ENCODE measurements at places on chromosomes 2 and 18.

DNA sequence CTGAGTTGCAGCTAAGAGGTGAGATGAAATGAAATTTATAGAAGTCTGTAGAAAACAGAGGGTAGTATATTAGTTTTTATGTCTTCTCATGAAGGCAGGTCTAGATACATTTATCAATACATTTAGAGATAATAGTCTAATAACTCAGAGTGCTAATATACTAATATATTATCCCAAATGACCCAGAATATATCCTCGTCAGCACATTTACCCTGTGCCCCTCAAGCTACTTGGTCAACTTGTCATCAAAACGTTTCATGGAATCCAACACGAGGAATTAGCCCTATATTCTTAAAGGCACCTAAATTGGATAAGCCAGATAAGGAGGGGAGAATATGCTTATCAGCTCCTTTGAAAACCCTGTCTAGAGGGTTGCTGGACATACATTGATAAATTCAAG is 415.1 kb upstream of the LRRTM1 start:
- DNase-seq, result no peak

DNA sequence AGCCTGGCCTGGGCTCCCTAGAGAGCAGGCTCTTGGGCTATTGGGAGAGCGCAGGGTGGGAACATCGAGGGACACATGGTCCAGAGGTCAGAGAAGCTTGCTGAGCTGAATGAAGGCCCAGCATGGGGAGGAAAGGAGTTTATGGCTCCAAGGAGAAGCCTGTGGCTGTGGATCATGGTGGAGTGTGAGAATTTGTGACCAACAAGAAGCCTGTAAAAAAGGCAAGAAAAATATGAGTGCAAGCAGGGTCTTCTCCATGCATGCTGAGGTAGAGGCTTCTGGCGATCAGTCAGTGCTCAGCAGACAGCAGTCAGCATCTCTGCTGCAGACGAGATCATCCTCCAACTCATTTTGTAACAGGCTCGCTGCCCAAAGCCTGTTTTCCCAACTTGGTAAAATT is 1.3 kb upstream of the SCYGR3 start:
- DNase-seq, result no peak

- no peak for DNase-seq
These were observed 571.0 kb downstream of the TSN start for GRCh38 chr2:122326471-122326870.

DNA sequence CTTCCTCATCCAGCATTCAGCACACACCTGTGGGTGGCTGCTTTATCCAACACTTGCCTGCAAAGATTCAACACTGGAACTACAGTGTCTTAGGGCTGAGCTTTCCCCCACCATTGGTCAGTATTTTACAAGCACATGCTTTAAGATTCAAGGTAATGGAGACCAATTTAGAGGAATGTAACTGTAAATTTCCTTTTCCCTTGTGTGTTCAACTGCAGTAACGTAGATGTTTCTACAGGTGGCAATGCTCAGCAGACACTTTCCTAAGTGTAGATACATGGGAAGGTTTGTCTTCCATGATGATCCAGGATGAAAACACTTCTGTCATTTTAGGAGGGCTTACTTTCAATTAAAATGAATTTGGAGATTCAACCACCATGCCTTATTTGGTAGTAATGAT is 143.6 kb upstream of the PXDN start:
- DNase-seq, result no peak

DNA sequence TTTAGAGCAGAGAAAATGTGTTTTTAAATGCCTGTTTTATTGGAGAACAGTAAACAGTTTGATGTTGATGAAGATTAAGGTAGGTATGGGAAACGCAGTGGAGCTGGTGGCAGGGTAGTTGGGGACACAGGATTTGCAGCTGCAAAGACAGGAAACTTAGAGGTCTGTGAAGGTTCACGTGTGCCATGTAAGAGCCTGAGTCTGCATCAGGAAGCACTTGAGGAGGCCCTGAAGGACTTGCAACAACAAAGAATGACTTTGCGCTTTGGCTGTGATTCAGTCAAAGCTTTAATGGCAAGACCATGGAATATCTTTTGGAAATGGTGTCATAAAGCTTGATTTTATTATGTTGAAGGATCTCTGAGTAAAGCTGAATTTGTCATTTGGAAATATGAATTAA is 347.6 kb upstream of the KCNJ3 start:
- no peak for DNase-seq

- no peak for DNase-seq
These were observed 15.8 kb downstream of the PKDCC start for GRCh38 chr2:42063431-42064171.

GRCh38 chr2:102461188-102461587 is 11.8 kb upstream of the SLC9A4 start:
- no peak for DNase-seq

DNA sequence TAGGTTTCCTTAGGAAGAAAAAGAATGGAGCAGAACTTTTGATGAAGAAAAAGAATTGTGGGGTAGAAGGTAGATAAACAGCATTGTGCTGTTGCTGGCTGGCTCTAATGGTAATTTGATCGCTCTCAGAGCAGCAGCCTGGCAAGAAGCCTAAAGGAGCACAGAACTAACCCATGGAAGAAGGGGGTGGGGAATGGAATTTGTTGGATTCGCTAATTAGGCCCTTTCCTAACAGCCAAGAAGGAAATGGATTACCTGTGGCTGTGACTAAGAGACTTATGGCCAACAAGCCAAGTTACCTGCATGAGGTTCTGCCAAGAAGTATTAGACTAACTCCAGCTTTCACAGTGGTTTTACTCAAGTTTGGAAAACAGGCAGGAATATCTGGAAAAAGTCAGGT is 210.6 kb downstream of the IKZF2 start:
- peak; percentile 7 for DNase-seq

- DNase-seq, result peak; percentile 85
These were observed 30.1 kb upstream of the ZNF516 start for GRCh38 chr18:76524900-76525698.

DNA sequence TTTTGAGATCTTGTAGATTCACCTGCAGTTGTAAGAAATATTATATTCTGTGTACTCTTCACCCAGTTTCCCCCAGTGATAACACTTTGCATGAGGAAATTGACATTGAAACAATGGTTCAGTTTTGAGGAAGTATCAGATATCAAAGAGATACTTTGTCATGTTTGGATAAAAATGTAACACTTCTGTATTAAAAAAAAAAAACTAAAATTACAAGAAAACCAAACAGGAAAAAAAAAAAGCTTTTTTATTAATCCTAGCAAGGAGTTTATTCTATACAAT is 204.0 kb downstream of the ARL4C start:
- DNase-seq, result no peak

- DNase-seq, result no peak
These were observed 55.7 kb downstream of the ANKMY1 start for GRCh38 chr2:240502059-240502429.

DNA sequence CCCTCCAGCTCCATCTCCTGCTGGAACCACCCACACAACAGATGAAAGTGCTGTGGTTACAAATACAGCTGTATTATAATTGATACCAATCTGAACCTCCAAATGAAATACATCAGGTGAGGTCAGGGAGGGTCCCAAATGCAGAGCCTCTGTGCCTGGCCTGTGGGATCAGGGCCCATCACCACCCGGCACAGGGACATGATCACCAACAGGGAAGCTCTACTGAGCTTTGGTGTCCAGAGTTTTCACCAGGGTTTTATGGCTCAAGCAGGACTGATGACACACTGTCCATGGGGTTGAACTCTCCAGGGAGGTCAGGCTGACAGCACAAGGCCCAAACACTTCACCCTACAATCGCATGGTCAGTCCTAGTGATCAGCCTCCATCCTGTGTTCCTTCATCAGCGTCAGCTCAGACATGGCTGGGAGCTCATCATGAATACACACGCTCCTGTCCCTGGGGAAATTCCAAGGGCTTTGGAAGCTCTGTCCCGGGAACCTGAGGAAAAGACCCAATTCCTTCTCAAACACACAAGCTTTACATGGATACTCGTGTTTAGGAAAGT is 3.9 kb upstream of the PXDN start:
- DNase-seq, result no peak

DNA sequence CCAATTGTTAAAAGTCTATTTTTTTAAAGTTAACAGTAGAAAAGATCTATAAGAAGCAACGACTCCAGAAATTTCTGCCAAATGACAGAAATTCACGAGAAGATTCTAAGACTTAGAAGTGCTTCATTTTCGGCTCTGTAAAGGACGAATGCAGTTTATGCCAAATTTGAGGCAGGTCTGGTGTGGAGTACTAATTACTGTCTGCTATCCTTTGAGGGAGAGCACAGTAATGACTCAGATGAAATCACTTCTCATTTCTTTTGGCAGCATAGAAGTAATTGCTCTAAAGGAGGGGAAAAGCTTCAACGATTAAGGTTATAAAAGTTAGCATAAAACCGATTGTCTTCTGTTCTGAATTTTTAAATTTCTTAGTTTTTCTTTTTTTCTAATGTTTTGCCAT is 11.4 kb downstream of the G6PC2 start:
- no peak for DNase-seq

- DNase-seq, result peak; percentile 83
These were observed 132.3 kb upstream of the DLX2 start for GRCh38 chr2:172234716-172235691.

Data from retina (tissue), 1 donor.